Globus pallidus (tissue), 1 donor: ENCODE measurements at places on chromosomes 2 and 18.

GRCh38 chr18:23540867-23541266, 37.6 kb downstream of the RMC1 start:
- DNase-seq, result peak; percentile 65

GRCh38 chr18:47120428-47120827, 29.9 kb downstream of the HDHD2 start:
- DNase-seq, result no peak

GRCh38 chr2:14257801-14258507, 374.6 kb upstream of the LRATD1 start:
- no peak for DNase-seq

DNA sequence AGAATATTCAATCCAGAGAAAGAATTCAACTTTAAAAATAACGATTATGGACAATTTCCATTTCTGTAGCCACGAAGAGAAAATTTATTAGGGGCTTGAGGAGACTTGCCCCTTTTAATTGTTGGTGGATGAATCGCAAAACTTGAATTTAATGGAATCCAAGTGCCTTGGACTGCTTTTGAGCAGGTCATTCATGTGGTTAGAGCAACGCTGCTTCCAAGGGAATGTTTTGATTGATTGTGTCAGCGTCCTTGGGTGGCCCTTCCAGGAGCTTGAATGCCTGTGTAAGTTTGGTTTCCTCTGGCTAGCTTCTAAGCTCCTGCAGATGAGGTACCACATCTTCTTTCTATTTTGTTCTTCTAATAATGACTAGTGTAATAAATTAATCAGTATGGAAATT, 213.4 kb downstream of the LTBP1 start:
- no peak for DNase-seq

DNA sequence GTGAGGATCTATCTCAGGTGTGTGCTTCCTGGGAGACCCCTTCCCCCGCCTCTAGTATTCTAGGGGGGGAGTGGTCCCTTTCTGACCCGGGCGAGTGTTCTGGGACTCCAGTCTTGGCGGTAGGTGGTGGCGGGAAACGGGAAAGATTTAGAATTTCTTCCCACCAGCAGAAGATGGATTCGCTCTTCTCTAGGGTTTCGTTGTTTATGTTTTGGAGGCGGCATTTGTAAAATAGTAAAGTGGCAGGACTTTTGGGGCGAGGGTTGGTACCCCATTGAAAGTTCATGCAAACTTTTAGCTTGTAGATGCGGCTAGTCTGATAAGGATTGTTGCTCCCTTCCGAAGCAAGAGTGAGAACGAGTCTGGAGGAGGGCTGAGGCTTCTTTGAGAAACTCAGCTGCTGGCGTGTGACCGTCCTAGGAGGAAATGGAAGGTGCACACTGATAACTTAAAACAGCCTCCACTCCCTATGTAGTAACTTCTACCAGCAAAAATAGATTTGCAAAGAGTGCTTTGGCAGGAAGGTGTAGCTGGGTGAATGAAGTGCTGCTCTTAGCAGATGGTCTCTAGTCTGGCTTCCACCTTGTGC, 412 bp downstream of the GPD2 start:
- peak; percentile 53 for DNase-seq

DNA sequence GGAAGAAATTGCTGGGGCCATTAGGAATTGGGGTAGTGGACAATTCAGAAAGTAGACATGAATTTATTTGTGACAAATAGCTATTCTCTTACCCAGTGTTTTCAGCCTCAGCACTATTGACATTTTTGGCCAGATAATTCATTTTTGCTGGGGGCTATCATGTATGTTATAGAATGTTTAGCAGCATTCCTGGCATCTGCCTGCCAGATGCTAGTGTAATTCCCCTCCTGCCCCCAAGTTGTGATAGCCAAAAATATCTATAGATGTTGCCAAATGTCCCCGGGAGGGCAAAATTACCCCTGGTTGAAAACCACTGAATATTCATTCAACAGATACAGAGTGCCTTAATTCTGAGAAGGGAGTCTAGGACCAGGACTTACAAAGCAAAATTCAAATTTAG, 183.6 kb downstream of the BABAM2 start:
- DNase-seq, result no peak

- peak; percentile 6 for DNase-seq
These were observed 306.6 kb downstream of the PTH2R start for GRCh38 chr2:208713066-208713745.

GRCh38 chr2:165144315-165144714, 59.5 kb downstream of the SCN3A start:
- DNase-seq, result no peak

- DNase-seq, result peak; percentile 62
These were observed 5.3 kb downstream of the ZEB2 start for GRCh38 chr2:144514616-144515091.

DNA sequence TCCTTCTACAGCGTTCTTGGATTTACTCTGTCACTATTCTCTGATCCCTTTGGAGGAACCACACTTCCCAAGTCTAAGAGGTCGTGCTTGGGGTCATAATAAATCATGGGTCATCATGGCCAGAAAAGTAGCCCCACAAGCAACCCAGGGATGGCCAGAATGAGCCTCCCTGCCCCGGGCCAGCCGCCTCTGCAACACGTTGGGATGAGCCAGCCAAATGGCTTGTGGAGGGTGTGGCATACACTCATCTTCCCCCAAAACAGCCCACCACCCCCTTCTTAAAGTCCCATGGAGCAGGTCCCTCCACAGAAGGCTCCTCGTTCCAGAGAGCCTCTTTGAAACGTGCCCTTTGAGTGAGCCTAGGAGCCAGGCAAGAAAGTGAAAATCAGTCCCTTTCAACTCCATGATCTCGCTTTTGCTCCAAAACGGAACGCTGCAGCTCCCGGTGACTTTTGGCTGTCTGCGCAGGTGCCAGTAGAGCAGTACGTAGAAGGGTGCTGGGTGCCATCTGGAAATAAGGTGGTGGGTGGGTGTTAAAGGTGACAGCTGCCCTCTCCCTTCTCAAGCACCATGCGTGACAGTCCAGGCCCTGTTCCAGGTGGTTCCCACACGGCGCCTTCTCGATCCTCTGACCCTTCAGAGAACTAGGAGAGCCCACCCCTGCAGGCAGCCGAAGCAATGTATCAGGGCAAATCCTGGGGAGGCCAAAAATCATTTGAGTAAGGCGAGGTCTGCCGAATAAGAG, 48.5 kb upstream of the FOSL2 start:
- no peak for DNase-seq

- DNase-seq, result no peak
These were observed 97.6 kb downstream of the KLHL29 start for GRCh38 chr2:23482607-23483006.

GRCh38 chr18:11672846-11673454, 16.1 kb upstream of the GNAL start:
- no peak for DNase-seq
